Stimulated activated CD4-positive, alpha-beta T cell treated with anti-CD3 and anti-CD28 coated beads, Interleukin-12 subunit alpha, Interleukin-12 subunit beta, amount 100 ng/mL, for 24 hours (primary cell): ENCODE measurements at places on chromosomes 12 and 14.
A peak's percentile ranks its signal among the peaks of the same experiment; 100 is the strongest.

GRCh38 chr14:55571125-55571889 is 8.7 kb upstream of the KTN1 start:
- DNase-seq: no peak

DNA sequence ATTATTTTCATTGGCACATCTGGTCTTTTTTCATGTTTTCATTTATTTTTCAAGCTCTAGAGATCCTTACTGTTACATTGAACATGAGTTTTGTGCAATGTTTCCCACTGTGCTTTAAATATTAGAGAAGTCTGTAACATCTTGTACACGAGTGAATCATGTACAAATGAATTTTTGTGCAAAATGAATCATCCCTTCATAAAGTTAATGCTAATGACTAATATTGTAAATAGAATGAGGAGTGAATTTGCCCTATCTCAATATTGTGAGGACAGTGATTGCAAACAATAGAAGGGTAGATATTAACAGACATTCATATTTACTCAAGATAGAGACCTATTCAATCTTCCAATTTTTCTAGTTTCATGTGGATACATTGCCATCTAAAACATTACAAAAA is 463.3 kb upstream of the FOXG1 start:
- DNase-seq: no peak

GRCh38 chr14:22474730-22475351 is 114.2 kb downstream of the DAD1 start:
- no peak for DNase-seq

- no peak for DNase-seq
Measured at GRCh38 chr12:71046215-71046614, 111.6 kb downstream of the TSPAN8 start.

DNA sequence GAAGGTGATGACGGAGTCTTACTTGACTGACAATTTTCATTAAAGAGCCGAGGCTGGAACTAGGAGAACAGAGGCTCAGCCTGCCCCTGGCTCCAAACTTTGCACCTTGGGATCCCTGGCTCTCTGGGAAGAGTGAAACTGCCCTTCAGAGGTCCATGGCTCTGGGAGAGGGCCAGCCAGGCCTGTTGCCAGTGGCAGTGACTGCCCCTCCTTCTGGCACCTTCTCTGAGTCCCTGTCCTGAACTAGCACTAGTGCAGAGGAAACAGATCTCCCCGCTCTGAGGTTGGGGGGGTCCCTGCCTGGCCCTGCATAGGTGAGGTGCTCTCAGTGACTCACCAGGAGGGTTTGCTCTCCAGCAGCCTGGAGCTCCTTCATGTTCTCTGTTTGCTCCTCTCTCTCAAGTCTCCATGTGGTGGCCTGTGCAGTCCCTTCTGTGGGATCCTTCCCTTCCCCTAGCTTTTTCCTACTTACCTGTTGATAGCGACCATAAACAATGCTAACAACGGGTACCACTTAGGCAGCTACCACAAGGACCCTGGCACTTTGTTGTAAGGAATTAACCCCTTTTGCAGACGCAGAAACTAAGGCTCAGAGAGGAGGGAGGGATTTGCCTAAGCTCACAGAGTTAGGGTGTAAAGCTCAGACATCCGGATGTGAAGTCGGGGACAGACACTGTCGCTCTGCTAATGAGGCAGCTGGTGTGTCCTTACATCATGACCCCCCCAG is 22.4 kb downstream of the FAM222A start:
- DNase-seq: no peak

GRCh38 chr14:105419195-105420091 is at the start of gene MTA1:
Gene MTA1, plus strand, starts transcription at chr14:105419827. Its CDS starts 209 bp downstream, at chr14:105420036.
- DNase-seq: peak; percentile 32

DNA sequence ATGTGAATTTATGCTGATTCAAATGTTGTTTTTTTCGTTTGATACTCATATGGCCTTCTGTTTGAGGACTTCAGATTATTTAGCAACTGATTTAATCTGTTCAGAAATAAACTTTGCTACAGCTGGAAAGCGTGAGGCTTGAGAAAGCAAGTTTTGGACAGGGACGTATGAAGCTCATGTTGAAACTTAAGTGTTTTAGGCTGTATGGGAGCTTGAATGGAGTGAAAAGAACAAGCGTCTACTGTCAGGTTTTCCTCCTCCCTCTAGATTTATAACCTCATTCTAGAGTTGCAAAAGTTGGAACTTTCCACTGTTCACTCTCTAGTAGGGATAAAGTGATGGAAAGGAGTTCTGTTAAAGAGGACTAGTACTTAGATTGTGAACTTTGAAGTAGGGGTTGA is 1.0 kb downstream of the PRPF39 start:
- DNase-seq: no peak

DNA sequence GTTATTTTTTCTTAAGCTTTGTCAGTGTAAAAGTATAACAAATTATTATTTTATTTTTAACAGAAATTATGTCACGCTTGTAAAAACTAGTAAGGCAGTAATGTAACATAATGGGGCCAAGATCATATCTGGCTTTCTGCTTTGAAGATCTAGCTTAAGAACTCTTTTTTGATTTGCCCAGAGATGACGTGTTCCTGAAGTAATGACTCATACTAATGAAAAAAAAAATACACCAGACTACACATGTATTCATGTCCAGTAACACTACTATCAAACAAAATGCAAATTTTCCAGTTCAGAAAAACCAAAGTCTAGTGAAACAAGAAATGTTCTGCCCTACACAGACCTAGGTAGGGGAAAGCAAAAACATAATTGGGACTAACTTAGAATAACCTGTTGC is 432.2 kb upstream of the ATXN7L3B start:
- no peak for DNase-seq

DNA sequence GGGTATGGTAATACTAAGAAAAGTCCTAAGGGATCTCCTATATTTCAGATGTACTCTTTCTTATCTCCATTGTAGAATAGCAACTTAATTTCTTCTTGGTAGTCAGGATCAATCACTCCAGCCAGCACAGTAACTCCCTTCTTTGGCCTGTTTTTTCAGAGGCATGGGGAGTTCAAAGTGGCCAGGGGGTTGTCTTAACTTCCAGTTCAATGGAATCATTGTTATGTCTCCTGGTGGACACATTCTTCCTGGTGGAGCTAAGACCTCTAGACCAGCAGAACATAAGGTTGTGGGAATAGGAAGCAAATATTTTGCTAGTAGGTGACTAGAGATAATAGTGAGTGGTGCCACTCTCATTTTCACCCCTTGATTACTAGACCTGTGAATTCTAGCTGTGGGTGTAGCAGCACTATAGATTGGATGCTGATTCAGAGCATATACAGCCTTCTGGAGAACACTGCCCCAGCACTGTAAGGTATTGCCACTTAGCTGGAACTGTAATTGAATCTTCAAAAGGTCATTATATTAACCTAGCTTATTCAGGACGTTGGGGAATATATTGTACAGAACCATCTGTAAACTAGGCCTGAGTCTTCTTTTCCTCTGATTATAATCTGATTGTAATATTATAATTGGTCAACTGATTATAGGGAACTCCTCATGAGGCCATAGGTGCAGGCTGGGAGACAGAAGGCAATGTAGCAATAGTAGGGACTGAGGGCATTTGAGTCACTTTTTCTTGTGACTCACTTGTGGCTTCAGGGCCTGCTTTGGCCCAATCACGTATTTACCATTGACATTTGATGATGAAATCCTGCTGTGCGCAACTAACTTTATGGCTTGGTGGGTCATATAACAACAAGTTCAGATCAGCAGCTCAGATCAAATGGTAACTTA is 60.2 kb upstream of the ATP2B1 start:
- DNase-seq: no peak

GRCh38 chr12:3004655-3005565 is 45.7 kb downstream of the TEAD4 start:
- DNase-seq: no peak
